Mucosa of descending colon (tissue), 3 donors: ENCODE measurements at places on chromosomes 5 and 9. TPM values are rescaled to one million over a fixed set of nuclear protein-coding genes. Genes with fewer than 3 reads are reported as not detected.
A peak's percentile ranks its signal among the peaks of the same experiment; 100 is the strongest.

Gene EGFL7
- total RNA-seq: 18.9 TPM

Gene SHISAL2B
- total RNA-seq: not detected

DNA sequence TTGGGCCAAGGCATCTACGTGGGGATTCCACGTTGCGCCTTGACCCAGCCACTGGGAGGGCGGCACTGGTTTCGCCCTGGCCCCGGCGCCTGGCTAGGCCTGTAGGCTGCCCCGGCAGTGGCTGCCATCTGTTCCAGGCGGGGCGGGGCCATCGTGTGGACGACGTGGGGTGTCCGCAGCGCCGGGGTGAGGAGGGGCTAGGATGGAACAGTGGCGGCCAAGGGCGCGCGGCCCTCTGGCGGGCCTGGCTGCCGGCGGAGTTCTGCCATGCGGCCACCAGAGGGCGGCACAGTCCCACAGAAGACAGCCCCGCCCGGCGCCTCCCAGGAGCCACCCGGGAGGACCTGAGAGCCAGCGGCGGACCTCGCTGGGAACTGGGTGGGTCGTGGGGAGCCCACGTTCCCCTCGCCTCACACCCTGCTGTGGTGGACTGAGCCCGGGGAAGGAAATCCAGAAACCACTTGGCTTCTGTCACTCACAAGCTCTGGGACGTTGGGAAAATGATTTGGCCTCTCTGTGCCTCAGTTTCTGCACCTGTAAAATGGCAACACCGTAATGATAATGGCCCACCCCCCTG is 22.6 kb upstream of the RAPGEF1 start:
- DNase-seq: peak; percentile 77

Gene ACTL7A
- total RNA-seq: not detected

- no peak for DNase-seq
These were observed 2.8 kb downstream of the RORB start for GRCh38 chr9:74499770-74500583.

GRCh38 chr9:99579964-99580363 is 241.7 kb upstream of the NR4A3 start:
- DNase-seq: peak; percentile 5

GRCh38 chr5:74301576-74301975 is 339.0 kb downstream of the ENC1 start:
- no peak for DNase-seq

DNA sequence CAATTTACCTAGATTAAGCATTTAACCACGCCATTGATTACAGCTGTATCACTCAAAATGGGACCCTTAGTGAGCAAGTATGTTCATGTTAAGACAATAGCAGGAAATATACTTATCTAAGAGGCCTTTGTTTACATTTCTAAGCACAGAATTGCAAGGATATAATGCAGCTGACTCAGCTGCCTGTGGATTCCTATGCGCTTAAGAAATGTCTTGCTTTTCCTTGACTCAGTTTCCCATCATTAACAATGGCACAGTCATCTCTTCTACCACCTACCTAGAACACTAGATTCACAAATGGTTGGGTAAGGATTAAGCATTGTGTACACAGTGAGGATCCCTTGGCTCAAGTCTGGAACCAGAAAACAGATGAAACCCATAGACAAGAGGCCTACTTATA is 163.8 kb downstream of the TSSK1B start:
- DNase-seq: no peak

GRCh38 chr5:124061663-124062062 is 549.7 kb downstream of the CSNK1G3 start:
- DNase-seq: peak; percentile 60

DNA sequence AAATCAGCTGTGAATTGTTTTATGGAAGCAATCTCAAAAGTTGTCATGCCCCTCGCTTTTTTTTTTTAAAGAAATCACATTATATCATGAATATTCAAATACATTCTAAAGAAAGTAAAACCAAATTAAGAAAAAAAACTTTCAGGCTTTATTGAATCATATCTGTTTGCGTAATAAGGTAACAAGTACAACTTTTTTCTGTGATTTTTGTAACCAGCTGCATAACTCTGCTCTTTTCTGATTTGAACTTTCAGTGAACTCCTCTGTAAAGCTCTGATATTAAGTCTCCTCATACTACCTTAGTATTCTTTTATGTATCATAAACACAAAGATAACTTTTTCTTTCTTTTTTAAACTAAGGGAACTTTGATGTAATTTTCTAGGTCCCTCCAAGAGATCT is 65.3 kb downstream of the CWC27 start:
- no peak for DNase-seq

Gene NAIF1
- 12.6 TPM for total RNA-seq

DNA sequence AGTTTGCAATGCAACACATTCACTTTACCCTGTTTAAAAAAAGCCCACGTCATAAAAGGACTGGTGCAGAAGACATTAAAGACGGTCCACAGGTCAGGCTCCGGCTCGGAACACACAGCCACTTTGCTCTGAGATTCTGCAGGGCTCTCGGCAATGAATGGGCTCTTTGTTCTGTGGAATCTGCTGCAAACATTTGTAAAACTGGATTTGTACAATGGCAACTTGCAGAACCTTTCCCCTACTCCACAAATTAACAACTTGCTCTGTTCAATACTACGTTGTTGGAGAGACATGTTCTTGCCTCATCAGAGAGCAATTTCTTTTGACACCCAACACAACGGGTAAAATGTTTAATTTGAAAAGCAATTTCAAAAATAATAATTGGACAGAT is 13.0 kb upstream of the NR5A1 start:
- DNase-seq: no peak

- no peak for DNase-seq
These were observed 46.7 kb upstream of the RIOK2 start for GRCh38 chr5:97229688-97230285.

- DNase-seq: peak; percentile 53
These were observed 10.8 kb upstream of the DAB2IP start for GRCh38 chr9:121640491-121641223.

DNA sequence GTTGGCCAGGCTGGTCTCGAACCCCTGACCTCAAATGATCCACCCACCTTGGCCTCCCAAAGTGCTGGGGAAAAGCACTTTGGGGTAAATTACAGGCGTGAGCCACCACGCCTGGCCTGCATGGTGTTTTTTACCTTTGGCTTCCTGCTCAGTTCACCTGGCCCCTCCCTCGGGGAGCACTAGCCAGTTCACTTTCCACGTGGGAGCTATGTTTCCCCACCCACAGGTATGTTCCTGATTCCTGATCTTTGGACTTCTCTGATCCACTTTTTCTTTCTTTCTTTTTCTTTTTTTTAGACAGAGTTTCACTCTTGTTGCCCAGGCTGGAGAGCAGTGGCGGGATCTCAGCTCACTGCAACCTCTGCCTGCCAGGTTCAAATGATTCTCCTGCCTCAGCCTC is 15.8 kb downstream of the DAB2IP start:
- DNase-seq: peak; percentile 78

DNA sequence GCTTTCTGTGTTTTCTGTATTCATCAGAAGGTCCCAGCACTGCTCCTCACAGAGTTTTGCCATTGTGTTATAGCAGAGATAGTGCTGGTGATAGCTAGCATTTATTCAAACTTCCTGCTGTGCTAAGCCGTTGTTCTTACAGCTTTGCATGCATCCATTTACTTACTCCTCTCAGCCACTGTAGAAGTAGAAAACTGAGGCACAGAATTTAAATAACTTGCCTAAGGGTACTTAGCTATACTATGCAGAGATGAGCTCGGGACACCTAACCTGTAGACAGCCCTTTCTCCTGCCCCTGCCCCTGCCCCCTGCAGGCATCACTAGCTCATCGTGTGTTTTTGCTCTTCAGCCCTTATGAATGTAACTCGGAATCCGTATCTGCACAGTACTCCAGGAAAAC is 227.6 kb downstream of the SAXO1 start:
- no peak for DNase-seq

DNA sequence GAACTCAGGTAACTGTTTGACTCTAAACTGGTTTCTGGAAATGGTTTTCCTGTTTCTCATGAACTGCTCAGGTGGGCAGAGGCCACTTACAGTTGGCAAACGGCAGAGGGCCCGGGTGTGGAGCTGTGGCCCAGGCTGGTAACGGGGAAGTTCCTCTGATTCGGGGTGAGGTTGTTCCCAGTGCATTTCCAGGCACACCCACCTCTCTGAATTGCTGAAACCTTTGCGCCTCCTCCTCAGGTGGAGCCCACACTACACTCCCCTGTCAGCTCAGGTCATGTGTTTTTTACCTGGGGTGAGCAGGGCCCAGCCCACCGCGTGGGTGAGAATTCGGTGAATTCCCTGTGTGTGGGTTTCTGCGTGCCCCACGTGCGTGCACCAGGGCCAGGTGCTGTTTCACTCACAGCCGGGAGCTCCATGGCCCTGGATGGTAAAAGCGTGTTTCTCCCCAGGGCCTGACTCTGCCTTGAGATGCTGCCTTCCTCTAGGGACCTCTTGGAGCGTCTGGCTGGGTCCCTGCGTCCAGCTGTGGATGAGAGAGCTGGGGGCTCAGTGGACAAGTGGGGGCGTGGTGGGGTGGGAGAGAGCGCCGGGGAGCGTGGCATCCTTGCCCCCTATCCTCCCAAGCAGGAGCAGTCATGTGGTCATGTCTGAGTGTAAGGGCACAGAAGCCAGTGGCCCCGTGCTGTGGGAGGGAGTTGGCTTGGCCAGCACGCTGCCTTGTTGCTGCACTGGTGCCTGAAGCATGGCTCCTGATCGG is 33.5 kb upstream of the LPCAT1 start:
- peak; percentile 64 for DNase-seq

DNA sequence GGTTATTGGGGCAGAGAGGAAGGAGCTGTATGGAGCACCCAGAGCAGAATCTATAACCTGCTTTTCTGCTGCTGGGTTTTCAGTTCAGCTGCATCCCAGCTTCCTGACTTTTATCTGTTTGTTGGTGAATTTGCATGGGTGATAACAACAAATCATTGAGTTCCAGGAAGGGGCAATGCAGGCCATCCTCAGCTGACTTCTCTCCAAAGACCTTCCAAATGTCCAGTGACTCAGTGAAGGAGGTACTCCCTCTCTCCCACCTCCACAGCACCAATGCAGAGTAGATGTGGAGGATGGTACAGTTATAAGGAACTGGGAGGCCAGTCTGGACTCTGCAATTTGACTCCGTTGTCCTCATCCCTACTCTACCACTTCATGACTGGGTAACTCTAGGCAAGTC is 1.6 kb upstream of the TXN start:
- DNase-seq: no peak

Gene IFNK
- not detected for total RNA-seq

Gene ARID3C
- not detected for total RNA-seq

Gene DPM2
- total RNA-seq: 29.4 TPM

GRCh38 chr5:61184708-61185107 is 22.4 kb upstream of the SMIM15 start:
- DNase-seq: no peak

- no peak for DNase-seq
These were observed 185.4 kb upstream of the SEMA6A start for GRCh38 chr5:116759860-116760640.

GRCh38 chr5:109878887-109879286 is 189.2 kb downstream of the MAN2A1 start:
- no peak for DNase-seq

Gene BTNL8
- total RNA-seq: 39.2 TPM

- no peak for DNase-seq
These were observed 54.9 kb downstream of the WDR41 start for GRCh38 chr5:77437194-77437593.
